Stimulated activated CD8-positive, alpha-beta memory T cell treated with anti-CD3 and anti-CD28 coated beads, Interleukin-12 subunit alpha, Interleukin-12 subunit beta, amount 100 ng/mL, for 4 hours (primary cell): ENCODE measurements at places on chromosomes 2 and 18.

DNA sequence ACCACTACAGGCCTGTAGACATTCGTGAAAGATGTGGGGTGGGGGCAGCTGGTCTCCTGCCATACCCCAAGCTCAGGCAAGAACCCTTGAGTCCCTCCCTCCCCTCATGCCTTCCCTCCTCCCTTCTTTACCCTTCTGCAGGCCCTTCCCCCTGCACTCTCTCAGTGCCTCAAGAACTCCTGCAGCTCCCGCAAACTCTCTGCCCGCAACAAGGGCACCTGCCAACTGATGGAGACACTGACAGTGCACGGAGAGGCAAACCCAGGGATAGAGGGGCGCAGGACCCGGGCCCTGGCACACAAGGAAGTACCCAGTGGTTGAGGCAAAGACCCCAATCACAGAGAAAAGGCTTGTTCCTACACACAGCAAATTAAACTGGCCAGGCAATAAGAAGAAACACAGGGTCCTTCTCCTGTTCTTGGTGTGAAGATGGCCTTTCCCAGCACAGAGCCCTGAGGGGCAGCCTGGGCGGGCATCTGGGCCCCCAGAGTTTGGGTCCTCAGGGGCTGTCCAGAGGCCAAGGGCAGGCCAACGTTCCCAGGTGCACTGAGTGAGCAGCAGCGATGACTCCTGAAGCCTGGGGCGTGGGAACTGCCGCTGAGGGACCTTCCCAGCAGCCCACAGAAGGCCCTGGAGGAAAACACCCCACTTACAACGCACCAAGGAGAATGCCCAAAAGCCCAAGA is 1.6 kb downstream of the TEKT4 start:
- no peak for DNase-seq

DNA sequence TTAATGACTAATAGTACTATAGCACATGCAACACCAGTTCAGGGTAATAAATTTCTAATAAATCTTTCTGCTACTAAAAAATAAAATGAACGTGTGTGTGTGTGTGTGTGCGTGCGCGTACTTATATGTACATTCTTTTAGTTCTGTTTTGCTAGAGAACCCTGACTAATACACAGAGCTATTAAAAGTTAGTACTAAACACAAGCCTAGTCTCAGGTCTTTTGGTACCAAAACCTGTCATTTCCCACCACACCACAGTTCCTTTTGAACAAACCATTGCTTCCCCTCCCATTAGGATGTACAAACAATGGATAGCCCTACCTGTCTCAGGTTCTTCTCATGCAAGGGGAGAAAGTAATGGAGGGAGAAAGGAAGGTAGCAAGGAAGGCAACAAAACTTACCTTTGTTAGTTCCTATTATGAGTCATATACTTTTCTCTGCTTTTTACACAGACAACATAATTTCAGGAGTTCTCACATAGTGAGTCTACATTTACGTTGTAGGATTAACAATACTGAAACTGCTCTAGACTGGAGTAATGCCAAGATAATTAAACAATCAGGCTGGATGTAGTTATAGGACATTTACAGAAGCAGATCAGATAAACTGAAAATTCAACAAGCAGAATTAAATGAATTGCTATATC is 427.2 kb downstream of the KCNJ3 start:
- no peak for DNase-seq

DNA sequence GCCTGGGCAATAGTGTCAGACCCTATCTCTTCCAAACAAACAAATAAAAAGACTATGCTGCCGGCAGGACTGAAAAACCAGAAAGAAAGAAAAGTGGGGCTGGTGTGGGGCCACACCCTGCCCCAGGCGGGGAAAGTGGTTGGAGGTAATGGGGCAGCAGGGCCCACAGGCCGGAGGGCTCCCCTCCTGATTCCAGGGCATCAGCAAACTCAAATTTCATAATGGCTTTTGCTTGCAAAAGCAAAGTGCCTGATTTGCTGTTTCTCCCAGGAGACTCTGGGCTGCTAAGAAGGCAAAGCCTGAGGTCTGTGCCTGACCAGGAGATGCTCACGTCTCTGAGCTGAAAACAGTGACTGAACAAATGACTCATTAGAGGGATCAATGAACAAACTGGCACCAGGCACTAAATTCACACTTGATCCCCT is 121.9 kb downstream of the HDAC4 start:
- no peak for DNase-seq

- no peak for DNase-seq
Measured at GRCh38 chr2:225559072-225559415, 159.5 kb downstream of the NYAP2 start.

DNA sequence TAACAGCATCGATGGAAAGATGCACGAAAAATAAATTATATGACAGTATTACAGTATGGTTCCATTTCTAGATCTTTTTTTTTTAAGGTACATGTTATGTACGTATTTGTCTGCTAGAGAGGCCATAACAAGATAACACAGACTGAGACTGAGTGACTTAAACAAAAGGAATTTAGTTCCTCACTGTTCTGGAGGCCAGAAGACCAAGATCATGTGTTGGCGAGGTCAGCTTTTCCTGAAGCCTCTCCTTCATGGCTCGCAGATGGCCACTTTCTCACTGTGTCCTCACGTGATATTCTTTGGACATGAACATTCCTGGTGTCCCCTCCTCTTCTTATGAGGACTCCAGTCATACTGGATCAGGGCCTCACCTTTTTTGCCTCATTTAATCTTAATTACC is 177.4 kb downstream of the CAPN13 start:
- no peak for DNase-seq

- no peak for DNase-seq
Measured at GRCh38 chr2:207802650-207803049, 32.9 kb upstream of the FZD5 start.

DNA sequence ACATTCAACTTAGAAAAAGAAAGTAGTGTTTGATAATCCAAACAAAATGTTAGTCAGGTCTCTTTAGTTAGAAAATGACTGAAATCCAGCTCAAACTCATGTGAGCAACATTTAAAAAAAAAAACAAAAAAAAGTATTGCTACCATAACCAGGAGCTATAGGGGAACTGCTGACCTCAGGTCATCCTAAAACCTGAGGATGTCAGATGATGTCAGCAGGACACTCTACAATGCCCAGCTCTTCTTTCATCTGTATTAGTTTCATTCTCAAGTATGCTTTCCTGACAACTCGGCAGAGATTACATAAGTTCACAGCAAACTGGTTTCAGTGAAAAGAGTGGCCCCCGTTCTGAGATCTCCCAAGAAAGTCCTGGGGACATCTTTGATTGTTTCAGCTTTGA is 4.2 kb upstream of the ESCO1 start:
- no peak for DNase-seq
